HCEC 1CT (cell line): ENCODE measurements at places on chromosomes 4 and X.

GRCh38 chrX:139930916-139931645 is 1.8 kb downstream of the ATP11C start:
- peak; percentile 24 for DNase-seq

- peak; percentile 4 for DNase-seq
Observed at GRCh38 chrX:70171624-70172023, 5.7 kb upstream of the DGAT2L6 start.

GRCh38 chr4:10205223-10205622 is 88.6 kb upstream of the WDR1 start:
- DNase-seq: no peak

DNA sequence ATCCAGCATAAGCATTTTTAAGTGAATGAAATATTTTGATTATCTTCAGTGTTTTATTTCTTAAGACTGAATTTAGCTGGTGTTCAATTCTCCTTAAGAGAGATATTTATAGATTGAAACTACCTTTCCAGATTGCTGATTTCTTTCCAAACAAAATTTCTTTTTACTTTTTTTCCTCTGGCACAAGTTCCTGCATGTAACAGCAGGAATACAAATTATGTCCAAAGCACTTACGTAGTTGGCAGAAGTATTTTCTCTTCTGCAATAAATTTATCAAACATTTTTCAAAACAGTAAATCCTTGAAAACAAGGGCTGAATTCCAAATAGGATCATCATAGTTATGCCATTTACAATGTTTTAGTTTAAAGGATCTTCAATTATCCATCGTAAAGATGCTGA is 412.6 kb downstream of the IQCM start:
- DNase-seq: no peak

DNA sequence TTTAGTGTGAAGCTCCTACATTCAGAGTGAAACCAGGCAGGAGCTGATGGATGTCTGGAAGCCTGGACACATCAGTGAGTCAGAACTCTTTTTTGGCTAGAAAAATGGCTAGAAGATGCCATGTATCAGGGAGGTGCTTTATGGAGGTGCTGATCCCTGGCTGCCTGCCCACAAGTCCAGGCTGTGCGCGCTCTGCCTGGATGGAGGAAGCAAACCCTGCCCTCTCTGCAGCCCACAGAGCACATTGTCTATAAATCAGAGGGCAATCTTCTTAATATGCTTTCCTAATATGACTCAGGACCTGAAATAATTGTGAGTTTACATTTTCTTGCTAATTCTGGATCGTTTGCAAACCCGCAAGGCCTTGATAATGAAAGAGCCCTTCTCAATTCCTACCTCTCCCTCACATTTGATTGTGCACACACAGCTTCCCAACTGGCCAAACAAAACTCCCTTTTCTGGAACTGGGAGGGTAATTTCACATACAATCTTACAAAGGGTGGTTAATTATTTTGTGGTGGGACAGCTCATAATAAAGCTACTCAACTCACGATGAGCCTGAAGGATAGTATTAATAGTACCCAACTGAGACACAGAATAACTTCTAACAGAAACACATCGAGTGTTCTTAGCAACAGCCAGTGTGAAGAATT is 11.7 kb downstream of the MFAP3L start:
- no peak for DNase-seq

DNA sequence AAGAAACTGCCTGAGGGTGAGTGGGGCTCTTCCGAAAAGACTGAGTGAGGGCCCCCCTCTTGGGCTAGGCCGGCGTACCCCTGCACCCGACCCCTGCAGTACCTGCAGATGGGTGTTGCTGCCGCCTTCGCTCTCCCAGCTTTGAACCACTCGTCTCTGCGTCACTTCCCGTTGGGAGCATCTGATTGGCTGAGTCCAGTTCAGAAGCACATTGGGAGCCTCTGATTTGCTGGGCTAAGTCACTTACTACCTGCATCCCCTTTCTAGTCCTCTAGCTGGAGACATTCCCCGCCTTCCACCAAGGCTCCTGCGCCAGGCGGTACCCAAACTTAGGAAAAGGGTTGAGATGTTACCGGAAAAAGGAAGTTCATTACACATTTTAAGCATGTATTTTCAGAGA is 20.4 kb upstream of the WWC2 start:
- DNase-seq: no peak

DNA sequence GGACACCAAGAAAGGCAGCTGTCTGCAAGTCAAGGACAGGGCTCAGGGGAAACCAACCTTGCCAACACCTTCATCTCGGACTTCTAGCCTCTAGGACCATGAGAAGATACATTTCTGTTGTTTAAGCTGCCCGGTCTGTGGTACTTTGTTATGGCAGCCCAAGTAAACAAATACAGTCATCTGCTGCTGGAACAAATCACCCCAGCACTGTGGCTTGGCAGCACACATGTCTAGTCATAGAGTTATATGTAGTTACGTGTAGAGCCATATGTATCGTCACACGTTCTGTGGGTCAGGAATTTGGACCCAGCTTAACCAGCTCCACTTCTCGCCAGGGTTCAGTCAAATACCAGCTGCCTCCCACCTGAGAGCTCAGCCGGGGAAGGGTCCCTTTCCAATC is 2.5 kb downstream of the HTT-AS start:
- no peak for DNase-seq

- DNase-seq: no peak
Observed at GRCh38 chr4:184437565-184438265, 36.6 kb downstream of the IRF2 start.

DNA sequence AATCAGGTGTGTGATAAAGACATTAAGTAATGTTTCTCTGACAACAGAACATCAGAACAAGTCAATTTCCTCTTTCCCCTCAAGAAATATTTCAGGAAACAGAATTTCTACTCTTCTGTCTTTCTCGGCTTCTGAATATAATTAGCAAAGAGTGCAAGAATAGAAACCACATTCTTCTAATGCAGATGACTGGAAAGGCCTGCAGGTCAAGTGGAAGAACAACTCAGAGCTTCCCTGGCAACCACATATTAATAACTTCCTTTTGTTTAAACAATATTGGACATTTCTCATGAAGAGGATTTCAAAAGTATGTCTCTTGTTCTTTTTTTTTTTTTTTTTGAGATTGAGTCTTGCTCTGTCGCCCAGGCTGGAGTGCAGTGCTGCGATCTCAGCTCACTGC is 225.5 kb downstream of the PARM1 start:
- DNase-seq: no peak

DNA sequence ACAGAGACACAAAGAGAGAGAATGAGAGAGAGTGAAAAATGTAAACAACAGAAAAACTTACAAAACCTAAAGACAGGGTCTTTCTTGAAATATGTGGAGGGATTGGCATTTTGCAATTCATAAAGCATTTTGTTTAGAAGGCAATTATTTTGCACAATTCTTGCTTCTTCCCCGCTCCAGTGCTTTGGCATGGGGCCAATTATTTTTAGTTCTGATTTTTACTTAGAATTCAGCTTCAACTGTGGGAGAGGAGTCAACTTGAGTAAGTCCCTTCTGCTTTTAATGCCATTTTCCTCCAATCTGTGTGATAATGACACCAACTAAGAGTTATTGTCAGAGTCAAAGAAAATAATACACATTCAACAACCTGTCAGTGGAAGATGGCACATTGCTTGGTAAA is 1051.9 kb downstream of the NLGN4X start:
- no peak for DNase-seq

DNA sequence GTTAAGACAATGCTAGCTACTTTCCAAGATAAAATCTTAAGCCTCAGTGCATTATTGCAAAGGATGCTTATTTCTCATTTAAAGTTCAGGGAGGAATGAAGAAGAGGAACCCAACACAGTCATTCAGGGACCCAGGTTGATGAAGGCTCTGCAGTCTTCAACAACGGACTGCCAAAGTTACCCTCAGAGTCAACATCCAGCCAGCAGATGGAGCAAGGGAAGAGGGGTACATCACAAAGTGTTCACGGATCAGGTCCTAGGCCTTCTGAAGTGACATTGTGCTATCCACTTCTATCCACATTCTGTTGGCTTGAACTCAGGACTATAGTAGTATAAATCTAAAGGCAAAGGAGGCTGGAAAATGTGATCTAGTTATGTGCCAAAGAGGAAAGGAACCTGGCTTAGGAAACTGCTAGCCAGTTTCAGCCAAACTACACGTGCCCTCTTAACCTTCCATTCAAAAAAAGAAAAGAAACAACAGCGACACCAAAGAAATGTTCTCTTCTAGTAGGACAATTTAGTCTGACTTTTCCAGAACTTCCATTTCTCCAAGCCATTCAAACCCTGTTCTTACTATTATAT is 28.8 kb downstream of the NKX6-1 start:
- DNase-seq: no peak

DNA sequence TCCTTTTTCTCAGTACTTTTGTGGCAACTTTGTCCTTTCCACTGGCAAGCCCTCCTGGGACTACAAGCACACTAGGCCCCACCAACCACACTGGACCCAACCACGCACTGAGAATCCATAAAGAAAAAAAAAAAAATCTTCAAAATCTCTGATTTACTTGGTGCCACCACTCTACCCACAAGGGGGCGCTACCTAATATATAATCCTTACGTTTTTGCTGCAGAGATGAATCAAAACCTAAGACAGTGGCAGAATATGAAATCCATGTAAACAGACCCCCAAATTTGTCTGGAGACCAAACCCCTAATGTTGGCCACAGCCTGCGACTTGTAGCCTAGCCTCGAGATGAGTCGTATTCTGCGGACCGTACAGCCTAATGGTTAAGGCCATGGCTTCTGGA is 63.5 kb upstream of the ARHGAP36 start:
- DNase-seq: no peak

GRCh38 chrX:41664908-41665307 is 23.9 kb upstream of the GPR34 start:
- DNase-seq: no peak

DNA sequence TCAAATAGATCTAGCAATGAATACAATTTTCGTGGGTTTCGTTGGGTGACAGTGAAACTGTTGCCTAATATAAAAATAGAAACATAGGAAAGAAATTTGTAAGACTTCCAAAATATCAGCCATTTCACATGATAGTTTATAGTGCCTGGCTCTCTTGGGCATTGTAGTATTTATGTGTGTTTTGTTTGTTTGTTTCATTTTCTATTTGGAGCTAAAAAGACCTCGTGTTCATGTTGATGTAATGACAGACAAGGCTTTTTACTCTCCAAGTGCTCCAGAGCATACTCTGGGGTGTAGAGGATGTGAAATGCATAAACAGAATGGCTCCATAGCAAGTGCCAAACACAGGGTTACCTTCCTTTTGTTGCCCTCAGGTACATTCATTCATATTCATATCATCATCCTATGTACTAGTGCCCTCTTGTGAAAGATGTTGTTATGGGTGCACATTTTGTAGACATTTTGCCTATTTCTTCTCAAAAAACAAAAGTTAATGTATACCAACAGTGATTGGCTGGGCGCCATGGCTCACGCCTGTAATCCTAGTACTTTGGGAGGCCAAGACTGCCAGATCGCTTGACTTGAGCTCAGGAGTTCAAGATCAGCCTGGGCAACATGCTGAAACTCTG is 100.7 kb upstream of the AMOT start:
- no peak for DNase-seq

GRCh38 chrX:121579016-121579760 is 531.8 kb downstream of the GLUD2 start:
- DNase-seq: no peak

DNA sequence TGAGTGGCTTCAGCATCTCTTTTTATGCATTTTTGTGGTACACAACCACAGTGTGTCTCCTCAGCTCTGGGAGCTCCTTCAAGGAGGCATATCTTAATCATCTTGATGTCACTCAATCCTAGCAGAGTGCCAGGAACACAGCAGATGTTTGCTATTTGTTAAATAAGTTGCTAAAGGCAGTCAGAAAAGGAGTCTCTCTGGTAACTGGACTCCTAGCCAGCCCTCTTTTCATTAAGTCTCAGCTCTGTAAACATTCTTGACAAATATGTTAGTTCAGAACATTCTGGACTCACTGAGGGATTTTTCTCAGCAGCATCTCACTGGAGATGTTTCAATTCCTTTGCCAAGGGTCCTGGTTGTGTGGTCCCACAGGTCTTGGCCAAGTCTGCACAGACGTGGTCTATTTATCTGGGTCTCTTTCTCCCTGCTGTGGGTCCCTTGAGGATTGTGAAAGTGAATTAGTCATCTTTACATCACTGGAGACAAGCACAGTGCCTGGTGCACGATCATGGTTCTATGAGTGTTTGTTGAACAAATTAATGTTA is 20.3 kb upstream of the FAM9C start:
- peak; percentile 60 for DNase-seq

GRCh38 chr4:53132132-53132891 is 233.5 kb downstream of the SCFD2 start:
- no peak for DNase-seq

- DNase-seq: peak; percentile 37
Observed at GRCh38 chrX:150772150-150772970, 79.2 kb downstream of the MTMR1 start.

DNA sequence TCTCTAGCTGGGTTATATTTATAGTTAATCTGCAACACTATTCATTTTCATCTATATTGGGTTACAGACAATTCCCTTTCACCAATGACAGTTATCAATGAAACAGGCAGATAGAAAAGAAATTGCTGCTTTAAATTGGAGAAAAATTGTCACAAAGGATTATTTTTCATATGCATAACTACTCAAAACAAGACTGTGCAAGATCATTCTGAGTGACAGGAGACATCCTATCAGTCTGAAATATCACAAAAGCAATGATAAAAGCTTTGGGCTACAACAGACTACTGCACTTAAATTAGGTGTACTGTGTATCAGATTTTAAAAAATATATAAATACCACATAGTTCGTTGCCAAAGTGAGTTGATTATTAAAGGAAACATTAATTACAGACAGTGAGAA is 722.6 kb downstream of the ARAP2 start:
- DNase-seq: no peak

- no peak for DNase-seq
Observed at GRCh38 chr4:170111085-170111484, 21.3 kb upstream of the AADAT start.

GRCh38 chr4:1841201-1841886 is 14.6 kb downstream of the LETM1 start:
- no peak for DNase-seq

DNA sequence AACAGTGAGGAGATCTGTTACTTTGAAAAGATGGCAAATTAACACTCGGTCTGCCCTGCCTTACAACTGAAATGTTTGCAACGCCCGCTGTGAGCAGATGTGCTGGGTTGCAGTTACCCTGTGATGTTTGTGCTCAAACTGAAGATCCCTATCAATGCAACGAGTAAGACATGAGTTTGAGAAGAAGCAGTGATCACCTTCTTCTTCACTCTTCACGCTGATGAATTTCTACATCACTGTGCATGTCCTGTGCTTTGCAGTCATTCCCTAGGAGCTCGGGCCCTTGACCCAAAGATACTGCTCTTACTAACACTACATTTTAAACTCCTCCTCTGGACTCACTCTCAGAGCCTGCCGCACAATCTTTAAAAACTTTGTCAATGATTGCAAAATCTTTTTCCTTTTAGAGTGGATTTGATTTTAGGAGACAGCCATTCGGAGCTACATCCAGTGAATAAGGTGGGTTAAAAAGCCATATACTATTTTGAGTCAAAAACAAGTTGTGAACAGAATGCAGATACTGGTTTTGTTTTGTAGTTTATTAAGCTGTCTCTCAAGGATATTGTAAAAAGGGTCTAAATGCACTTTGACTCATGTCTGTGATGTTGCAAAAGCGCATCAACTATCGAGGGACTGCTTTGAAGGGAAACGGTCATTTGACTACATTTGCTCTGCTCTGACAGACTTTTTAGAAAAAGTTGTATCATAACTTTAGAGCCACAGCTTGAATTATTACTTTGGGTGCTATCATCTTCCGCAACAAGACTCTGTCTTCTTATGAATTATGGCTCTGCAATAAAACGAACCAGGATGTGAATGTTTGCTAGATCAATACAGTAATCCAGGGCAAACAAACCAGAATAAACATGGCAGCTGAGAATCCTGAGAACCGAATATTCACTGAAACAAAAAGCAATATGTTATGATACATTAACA is 5.7 kb upstream of the RHOH start:
- DNase-seq: no peak
